ENCODE measurements at places on chromosomes 1 and 21.

GRCh38 chr1:148373192-148373925, 109.7 kb downstream of the PPIAL4G start:
- no peak for DNase-seq

DNA sequence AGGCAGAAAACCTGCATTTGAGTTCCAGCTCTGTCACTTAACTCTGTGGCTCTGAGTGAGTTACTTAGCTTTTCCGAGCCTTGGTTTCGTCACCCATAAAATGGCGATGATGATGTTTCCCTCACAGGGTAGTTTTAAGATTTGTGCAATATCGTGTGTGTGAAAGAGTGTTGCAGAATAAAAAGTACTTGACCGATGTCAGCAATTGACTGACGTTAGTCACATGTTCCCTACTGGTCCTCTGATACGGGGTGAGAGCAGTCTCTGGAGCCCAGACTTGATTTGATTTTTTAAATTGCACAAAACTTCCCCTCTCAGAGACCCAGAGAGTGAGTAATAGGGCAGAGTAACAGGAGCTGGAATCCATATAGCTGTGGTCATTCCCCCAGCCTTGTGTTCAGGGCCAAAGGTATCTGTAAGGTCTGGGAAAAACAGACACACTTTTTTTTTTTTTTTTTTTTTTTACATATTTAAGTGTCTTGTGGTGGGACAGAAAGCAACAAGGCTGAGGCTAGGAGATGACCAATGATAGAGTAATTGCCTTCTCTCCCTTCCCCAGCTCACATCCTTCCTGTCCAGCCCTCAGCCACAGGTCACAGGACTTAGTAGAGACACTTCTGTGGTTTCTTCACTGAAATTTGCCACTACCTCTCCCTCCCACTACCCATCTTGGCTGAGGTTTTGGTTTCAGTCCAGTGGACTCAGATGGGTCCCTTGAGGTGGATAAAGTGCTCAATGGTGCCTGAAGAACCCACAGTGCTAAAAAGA, 2.0 kb downstream of the FCER1G start:
- no peak for DNase-seq

- no peak for DNase-seq
Observed at GRCh38 chr1:113770031-113770430, 10.7 kb upstream of the PHTF1 start.

GRCh38 chr21:44442266-44443125, 12.8 kb upstream of the LRRC3 start:
- DNase-seq: no peak

DNA sequence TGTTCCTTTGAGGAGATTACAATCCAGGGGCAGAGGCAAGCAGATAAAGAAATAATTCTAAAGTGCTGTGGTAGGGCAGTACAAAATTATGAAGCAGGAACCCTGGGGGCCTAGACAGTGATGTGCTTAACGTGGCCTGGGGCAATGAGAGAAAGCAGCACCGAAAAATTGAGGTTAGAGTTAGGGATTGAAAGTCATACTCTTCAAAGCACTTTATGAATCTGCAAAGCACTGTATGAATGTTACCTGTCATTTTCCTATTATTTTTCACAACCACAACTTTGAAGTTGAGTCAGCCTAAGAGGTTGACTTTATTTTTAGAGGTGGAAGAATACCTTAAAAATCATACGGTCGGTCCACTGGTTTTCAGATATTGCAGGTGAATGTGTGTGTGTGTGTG, 183.4 kb upstream of the NFIA start:
- DNase-seq: no peak

DNA sequence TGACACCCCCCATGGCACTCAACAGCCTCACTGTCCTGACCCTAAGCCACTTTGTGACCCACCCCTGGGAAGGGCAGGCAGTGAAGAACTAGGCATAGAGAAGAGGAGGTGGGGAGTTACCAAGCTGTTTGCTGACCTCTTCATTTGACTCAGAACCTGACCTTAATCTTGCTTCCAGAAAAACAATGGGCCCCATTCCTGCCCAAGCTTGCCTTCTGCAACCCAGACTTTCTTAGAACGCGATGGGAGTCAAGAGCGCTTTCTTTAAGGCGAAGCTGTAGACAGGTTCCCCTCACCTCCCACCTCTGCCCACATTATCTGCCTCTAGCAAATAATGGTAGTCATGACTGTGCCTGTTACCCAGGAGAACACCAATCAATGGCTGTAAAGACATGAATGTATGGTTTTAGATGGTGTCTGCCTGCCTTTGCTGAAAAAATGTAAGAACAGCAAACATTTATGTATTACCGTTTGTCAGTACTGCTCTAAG, 8.2 kb upstream of the CBR3 start:
- DNase-seq: no peak

DNA sequence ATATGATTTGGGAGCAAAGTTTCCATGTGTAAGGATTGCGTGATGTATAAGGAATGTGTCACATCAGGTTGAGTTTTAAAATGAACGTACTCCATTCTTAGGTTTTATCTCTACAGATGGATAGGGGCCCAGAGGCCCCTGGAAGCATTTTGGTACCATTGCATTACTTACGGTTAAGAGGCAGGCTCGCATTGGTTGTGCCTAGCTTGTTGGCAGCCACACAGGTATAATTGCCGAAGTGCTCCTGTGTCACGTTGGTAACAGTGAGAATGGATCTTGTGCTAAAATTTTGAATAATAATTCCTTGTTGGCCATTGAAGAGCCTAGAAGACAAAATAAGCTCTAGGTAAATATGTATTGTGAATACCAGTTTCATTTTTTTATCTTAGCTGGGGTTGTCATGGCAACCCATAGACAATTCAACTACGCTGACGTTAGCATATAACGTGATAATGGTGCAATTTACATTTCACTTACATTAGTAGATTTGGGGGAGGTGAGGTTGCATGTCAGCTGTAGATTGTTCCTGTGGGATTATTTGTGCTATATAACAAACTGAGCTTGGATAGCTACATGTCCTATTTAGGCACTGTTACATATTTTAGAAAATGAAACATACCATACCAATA, 511.9 kb upstream of the ZRANB2 start:
- DNase-seq: no peak

DNA sequence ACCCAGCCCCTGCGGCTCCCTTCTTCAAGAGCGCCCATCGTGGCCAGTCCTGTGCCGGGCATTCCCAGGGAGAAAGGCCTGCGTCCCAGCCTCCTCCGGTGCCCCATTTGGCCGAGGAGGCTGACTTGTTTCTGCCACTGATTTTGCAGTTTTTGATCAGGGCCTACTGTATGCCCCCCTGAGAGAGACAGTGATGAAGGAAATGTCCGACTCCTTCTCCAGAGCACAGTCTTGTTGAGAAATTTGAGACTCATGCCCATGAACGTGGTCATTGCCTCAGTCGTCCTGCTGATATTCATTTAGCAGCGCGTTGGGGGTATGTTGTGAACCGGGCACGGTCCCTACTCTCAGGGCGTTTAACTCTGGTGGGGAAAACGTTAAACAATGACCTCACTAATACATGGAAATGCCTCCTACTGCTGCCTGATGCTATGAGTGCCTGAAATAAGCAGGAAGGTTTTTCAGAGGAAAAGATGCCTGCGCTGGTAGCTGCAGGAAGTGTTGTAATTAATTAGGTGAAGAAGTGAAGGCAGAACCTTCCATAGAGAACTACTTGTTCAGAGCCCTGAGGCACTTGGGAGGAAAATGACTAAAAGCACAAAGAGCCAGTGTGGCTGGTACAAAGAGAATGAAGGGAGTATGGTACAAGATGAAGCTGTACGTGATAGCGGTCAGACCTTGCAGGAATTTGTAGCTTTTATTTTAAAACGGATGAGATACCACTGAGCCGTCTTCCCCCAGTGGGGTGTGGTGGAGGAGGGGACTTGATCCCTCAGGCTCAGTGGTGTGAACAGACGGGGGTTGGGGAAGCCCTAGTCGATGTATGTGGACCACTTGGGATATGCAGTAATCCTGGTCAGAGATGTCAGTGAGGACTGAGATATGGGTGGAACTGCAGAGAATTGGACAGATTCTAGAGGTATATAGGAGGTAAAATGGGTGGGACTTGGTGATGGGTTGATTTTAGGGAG, 730 bp downstream of the ZCCHC17 start:
- DNase-seq: no peak

- DNase-seq: no peak
Observed at GRCh38 chr1:165300400-165300903, 56.1 kb downstream of the LMX1A start.

DNA sequence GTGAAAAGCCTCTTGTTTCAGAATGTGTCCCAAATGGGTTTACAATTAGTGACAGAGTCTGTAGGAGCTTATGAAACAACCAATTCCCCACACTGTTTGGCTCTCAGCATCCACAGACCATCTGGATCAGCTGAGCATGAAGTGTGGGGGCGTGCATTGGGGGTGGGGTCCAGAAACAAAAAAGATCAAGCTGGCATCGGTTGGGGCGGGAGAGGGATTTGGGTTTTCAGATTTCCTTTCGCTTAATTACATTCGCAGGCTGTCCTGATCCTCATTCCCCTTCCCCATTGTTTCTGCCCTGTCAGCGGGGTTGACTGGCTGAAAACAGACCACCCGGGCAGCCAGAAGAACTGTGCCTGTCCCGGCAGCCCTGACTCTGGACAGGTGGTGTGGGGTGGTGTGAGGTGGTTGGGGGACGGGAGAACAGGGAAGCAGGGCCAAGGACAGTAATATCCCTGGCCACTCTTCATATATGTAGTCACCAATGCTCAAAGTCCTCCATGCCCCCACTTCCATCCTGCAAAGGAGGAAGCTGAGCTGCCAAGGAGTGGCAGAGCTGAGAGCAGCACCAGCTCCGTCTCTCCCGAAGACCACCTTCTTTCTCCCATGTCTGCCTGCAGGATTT, 92.0 kb downstream of the IER5 start:
- DNase-seq: no peak

GRCh38 chr1:65267683-65268082, 41.7 kb upstream of the DNAJC6 start:
- DNase-seq: no peak

GRCh38 chr1:234926264-234926558, 202.4 kb downstream of the TOMM20 start:
- DNase-seq: no peak

GRCh38 chr1:107531065-107531908, 390.4 kb downstream of the NTNG1 start:
- no peak for DNase-seq

- DNase-seq: no peak
Observed at GRCh38 chr1:12414444-12415018, 184.7 kb downstream of the VPS13D start.

DNA sequence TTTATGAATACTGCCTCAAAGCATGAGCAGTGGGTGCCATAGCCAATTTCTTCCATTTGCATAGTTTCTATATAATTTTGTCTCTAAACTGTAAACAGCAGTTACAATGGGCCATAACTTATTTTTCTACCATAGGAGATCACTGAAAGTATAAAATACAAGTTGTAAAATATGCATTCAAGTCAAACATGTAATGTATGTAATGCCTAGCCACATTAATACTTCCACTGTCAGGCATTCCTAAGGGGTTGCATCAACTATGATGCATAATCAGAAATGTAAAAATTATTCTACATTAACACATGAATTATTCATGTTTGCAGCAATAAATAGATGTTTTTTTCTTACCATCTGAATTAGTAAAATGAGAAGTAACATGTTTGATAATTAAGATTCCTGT, 560.3 kb upstream of the ZP4 start:
- DNase-seq: no peak

DNA sequence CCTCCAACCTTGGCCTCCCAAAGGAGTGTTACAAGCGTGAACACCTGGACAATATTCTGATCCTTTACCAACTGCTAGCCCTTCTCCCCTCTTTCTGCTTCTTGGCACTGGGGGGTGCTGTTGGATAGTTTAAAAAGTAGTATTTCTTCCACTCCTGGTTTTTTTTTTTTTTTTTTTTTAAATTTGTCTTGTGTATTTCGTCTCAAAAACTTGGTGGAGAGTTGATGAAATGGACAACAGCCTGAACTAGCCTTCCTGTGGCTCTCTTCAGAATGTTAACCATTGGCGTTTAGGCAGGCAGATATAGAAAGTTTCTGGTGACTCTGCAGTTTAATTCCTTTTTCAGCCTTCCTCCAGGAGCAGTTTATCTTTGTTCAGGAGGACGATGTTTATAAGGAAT, 69.7 kb upstream of the USP24 start:
- no peak for DNase-seq

DNA sequence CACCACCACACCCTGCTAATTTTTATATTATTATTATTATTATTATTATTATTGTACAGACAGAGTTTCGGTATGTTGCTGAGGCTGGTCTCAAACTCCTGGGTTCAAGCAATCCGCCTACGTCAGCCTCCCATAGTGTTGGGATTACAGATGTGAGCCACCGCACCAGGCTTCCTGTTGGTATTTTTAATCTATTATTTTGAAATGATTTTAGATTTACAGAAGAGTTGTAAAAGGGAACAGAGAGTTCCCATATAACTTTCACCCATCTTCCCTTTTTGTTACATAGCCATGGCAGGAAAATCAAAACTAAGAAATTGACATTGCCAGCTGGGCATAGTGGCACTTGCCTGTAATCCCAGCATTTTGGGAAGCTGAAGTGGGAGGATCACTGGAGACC, 42.9 kb upstream of the CITED4 start:
- no peak for DNase-seq

DNA sequence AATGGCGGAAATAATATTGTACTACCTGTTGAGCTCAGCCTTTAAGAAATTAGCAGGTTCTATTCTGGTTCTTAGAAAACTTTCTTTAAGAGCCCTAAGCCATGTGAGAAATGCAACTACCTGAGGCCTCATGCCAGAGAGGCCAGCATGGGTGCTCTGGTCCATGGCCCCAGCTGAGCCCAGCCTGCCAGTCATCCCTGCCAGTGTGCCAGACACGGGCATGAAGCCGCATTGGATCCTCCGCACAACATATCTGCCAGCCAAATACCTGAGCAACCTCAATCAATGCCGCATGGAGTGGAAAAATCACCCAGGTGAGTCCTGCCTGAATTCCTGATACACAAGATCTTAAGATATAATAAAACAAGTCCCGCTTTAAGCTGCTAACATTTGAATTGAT, 91.8 kb downstream of the C21orf91 start:
- no peak for DNase-seq

- no peak for DNase-seq
Observed at GRCh38 chr1:237384213-237384612, 342.2 kb downstream of the RYR2 start.

- no peak for DNase-seq
Observed at GRCh38 chr1:242006976-242007375, 8.1 kb upstream of the MAP1LC3C start.

DNA sequence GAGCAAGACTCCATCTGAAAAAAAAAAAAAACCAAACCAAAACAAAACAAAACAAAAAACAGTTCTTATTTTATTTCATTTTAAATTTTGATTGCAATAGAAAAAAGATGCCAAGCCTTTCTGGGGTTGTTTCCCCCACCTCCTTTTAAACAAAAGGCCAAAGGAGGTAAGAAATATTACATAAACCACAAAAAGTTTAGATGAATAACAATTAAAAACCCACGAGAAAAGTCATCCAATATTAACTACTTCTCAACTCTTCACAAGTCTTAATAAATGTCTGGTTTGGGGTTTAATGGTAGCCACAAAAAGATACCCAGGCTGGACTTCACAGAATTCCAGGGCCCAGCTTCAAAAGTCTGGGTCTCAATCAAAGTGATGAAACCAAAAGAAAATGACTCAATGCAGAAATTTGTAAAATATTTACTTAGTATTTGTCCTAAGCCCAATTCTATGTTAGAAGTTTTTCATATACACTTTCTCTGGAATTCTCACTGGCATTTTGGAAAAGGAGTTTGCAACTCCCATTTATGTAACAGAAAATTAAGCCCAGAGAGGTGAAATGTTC, 47.0 kb upstream of the SDC3 start:
- DNase-seq: no peak

GRCh38 chr1:32725615-32725982, 23.0 kb upstream of the SYNC start:
- DNase-seq: no peak

All from activated T-cell treated with anti-CD3 and anti-CD28 coated beads for 1 hour (primary cell).